ENCODE measurements at places on chromosomes 3 and 15.
A peak's percentile ranks its signal among the peaks of the same experiment; 100 is the strongest.

GRCh38 chr15:42921342-42921731, 759 bp upstream of the TTBK2 start:
- no peak for DNase-seq

DNA sequence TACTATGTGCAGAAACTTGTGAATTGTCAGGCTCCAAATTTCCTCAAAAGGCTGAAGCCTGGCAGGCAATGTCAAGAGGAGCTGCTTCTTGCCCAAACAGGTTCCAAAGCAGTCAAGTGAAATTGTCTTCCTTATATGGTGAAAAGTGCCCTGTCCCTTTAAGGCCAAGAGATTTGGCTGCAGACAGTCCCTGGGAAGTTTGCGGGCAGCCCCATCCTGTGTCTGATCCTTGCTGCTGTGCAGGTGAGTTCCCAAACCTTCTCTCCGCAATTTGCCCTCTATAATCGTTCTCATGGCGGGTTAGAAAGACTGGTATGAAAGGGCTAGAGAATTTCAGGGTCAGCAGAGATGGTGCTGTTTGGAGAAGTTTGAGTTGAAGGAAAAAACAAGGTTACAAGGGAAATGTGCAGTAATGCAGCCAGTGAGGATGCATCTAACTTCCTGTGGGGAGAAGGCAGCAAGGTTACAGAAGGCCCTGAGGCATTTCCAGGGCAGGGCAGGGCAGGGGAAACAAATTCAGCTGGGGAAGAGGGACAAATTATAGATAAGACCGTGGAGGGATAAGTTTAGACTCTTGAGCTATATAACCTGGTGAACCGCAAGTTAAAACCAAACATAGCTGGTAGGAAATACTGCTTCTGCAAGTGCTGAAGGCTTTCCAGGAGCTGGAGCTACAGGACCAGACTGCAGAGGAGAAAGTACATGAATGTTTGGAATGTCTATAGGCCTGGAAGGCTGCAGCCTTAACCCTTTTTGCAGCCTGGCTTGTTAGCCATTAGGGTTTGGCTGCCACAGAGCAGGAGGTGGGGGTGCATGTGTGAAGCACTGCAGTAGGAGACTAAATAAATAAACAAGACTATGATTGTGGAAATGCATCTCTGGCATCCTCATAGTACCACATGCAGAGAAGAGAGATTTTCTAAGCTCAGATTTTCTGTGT, 256.2 kb upstream of the IL12A start:
- peak; percentile 71 for DNase-seq

DNA sequence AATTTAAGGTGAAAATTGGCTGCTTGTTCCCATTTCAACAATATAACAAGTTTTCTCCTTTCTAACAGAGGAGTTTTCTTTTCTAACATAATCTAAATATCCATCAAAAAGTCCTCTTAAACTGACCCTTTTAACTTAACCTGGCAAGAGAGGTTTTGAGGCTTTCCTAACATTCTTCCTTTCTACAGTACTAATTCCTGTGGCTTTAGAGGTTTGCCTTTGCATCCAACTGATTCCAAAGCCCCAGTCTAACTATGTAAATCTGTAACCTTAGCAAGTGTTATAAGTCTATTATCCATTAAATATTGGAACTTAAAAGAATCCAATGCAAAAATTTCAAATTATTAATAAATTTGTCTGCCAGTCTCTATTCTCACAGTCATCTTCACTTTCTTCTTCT, 134.1 kb downstream of the ISL2 start:
- DNase-seq: peak; percentile 52

DNA sequence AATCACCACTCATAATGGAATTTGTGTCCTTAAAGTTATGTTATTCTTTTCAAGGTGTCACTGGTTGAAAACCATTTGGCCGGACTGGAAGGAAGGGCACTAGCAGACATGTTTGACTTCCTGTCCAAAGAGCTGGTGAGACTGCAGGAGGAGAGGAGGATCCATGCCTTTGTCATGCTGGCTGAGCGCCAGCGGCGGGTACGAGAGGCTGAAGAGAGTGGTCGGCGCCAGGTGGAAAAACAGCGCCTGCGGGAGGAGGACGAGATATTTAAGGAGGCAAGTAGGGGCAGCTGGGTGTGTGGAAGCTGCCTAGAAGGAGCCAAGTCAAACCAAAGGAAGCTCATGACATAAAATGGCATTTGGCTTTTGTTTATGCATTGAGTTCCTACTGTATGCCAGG, 38.0 kb upstream of the NR1I2 start:
- no peak for DNase-seq

- no peak for DNase-seq
Measured at GRCh38 chr3:169809230-169809795, 3.4 kb upstream of the LRRIQ4 start.

GRCh38 chr15:69869881-69870505, 227.7 kb downstream of the TLE3 start:
- no peak for DNase-seq

- DNase-seq: no peak
Measured at GRCh38 chr3:102106416-102107097, 257.2 kb downstream of the NFKBIZ start.

- peak; percentile 93 for DNase-seq
Measured at GRCh38 chr3:187736418-187736871, 8.8 kb downstream of the BCL6 start.

- no peak for DNase-seq
Measured at GRCh38 chr3:5198986-5199731, 11.7 kb downstream of the EDEM1 start.

- DNase-seq: no peak
Measured at GRCh38 chr3:49343163-49343562, 3.3 kb upstream of the USP4 start.

GRCh38 chr15:79197285-79197684, 85.2 kb upstream of the ANKRD34C start:
- DNase-seq: no peak

DNA sequence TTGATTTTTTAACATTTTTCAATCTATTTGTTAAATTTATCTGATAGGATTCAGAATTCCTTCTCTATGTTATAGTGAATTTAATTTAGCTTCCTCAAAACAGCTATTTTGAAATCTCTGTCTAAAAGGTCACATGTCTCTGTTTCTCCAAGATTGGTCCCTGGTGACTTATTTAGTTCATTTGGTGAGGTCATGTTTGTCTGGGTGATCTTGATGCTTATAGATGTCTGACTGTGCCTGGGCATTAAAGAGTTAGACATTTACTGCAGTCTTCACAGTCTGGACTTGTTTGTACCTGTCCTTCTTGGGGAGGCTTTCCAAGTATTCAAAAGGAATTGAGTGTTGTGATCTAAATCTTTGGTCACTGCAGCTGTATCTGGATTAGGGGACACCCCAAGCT, 169.5 kb upstream of the C2CD4B start:
- DNase-seq: no peak

DNA sequence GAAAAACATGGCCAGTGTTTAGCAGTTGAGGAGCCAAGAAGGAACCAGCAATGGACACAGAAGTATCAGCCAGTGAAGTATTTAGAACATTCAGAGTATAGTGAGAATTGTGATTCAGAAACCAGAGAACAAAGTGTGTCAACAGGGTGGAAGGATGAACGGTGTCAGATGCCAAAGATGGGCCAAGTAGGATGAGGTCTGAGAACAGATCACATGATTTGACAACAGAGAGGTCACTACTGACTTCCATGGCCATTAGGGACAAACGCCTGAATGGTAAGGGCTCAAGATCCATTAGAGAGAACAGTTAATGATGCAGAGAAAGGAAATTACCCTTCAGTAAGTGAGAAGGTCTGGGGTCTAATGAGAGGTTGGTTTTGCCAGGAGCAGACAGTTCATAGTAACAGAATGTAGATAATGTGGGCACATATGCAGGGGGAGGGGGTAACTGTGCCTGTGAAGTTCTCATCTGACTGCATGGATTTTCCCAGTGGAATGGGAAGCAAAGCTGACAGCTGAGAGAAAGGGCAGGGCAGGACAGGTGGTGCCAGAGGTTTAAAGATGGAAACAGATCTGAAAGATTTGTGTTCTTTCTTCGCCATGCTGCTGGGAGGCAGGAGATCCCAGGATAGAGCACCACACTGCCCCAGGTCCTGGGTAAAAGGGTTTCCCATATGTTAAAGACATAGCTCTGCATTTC, 4.8 kb upstream of the ACAD9 start:
- DNase-seq: no peak

- no peak for DNase-seq
Measured at GRCh38 chr15:79418693-79419279, 13.3 kb upstream of the MINAR1 start.

DNA sequence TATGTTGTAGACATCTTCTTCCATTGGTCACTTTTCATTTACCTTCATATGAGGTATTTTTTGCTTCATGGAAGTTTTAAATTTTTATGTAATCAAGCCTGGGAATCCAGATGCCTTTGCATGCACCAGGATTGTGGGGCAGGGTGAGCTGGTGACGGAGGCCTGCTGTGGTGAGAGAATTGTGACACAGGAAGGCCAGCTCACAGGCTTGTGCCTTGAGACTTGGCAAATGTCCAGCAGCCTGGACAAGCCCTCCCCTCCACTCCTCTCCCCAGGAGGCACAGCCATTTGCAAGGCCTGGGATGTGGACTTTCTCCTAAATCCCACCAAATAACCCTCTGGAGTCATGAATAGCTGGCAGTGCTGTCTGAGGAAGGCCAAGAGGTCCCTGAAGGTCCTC, 67.4 kb downstream of the RHCG start:
- DNase-seq: no peak

DNA sequence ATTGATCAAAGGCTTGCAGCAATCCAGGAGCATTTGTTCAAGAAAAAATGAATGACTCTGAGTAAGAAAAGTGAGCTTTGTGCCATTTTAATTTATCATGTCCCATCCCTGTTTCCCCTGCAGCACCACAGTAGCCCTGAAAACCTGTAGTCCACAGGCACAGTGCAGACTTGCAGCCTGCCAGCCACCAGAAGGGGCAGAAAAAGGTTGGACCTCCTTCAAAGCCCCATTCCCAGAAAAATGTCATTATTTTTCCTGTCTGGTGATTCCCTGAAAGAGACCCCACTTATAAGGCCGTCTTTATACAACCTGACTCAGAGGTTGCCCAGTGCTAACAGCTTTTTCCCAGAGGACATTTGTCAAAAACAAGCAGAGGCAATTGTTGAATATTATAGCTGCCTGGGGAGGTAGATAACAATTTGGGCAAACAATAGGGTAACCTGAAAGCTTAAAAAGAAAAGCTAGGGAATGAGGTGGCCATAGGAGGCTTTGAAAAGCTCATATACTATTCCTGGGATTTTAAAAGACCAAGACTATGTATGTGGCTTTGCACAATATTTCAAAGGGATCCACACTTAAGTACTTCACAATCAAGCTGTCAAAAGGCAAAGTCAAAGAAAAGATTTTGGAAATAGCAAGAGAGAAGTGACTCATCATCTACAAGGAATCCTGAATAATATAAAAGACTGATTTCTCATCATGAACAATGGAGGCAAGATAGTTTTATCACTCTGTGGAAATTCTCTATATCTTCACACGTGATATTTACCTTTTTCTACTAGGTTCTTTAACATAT, 136.8 kb upstream of the PLXNA1 start:
- peak; percentile 9 for DNase-seq

- DNase-seq: no peak
Measured at GRCh38 chr15:31360843-31361763, 34.5 kb downstream of the KLF13 start.

- DNase-seq: no peak
Measured at GRCh38 chr3:141798448-141798845, 35.2 kb downstream of the GRK7 start.
